A172 (cell line): ENCODE measurements at places on chromosomes 7 and 10.
A peak's percentile ranks its signal among the peaks of the same experiment; 100 is the strongest.

- no peak for DNase-seq
Measured at GRCh38 chr7:45461026-45461425, 113.1 kb upstream of the ADCY1 start.

DNA sequence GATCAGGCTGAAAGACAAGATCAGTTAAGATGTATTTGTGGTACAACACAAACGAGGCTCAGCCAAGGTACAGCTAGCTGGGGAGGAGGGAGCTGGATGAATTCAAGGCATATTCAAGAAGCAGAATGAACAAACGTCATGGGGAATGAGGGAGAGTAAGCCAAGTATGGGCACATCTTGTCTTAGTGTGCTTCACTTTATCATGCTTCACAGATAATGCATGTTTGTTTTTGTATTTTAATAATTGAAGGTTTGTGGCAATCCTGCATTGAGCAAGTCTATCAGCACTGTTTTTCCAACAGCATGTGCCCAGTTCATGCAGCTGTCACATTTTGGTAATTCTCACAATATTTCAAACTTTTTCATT is 135.4 kb downstream of the HIBADH start:
- no peak for DNase-seq

DNA sequence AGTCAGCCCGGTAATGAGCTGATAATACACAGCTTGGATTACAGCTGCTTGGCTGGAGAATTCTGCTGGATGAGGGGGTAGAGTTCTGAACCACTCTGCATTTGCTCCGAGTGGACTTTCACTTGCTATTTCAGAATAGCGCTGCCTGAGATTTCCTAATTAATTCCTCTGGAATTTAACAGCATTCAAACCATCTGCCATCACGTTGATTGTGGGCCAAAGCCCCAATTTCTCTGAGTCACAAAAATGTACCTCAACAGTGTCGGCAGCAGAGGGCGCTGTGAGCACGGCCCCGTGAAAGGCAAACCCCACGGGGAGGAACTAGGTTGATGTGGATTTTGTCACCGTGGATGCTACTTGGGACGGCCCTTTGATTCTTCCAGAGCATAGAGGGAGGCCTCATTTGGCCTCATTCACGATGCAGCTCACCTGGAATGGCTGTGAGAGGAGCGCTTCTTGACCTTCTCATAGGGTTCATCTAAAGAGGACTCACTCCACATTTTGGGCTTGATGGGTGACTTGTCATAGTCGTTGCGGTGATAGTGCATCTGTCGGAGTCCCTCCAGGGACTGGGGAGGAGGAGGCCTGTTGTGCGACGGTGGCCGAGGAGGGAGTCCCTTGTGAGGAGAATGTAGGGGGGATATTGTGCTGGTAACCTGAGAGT is 73.3 kb downstream of the PRPF18 start:
- DNase-seq, result peak; percentile 43

DNA sequence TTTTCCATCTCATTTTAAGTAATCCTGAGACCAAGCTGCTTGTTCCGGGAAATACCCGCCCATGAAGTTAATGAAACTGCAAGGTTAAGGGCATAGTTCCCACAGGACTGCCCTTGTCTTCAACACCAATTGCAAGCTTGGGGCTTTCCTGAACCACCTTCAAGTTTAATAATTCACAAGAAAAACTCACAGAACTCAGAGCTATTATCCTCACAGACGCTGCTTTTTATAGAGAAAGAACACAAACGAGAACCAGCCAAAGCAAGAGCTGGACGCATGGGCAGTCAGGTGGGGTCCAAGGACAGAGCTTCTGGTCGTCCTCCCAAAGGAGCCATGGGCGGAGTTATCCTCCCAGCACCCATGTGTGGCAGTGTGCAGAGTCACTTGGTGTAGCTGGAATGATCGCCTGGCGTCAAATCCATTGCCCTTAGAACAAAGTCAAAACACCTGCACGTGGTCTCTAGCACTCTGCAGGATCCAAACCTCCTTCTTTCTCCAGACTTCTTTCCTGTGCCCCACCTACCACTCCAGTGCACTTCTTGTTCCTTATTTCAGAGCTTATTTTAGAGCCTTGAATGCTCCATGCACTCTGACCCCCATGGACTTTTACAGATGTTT is 56.7 kb downstream of the SNX10 start:
- DNase-seq, result no peak

DNA sequence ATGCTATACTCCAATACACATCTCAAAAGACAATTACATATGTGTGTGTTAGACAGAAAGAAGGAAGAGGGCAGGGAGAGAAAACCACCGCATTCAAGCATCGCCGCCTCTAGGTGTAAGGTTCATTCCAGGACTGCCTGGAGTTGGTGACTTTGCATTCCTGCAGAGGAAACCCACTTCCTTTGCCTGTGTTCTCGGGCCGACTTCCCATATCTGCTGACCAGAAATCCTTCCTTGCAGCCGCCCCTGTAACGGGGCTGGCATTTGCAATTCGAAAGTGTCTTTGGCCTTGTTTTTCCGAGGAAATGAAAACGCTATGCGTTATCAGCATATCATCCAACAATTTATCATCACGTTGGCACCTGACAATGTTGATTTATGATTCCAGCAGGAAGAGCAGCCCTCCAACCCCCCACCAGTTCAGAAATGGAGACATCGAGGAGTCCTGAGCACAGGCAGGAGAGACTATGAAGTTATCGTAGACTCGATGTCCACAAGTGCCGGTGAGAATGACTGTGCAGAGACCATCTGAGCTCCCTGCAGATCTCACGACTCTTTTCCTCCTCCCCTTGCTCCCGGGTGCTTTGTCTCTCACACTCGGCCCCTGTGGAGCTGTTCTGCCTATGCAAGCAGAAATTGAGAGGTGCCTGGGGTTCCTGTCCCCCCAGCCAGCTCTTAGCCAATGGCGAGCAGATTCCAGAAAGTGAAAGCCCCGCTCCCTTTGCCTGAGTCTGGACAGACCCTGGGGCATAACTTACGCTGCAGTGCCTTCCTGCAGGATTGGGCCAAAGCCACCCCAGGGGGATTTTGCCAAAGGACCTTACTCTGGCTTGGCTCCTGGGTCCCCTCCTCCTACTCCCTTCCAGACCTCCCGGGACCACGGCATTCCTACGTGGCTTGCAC is 68.9 kb upstream of the FOXK1 start:
- peak; percentile 90 for DNase-seq

DNA sequence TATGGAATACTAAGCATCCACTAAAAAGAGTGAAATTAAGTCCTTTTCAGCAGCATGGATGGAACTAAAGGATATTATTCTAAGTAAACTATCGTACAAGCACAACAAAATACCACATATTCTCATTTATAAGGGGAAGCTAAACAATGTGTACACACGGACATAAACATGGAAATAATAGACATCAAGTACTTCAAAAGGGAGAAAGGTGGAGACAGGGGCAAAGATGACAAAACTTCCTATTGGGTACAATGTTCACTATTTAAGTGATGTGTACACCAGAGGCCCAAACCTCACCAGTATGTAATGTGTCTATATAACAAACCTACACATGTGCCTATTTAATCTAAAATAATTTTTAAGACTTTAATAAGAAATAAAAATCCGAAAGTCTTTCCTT is 2.2 kb upstream of the AKR1C4 start:
- DNase-seq, result no peak

DNA sequence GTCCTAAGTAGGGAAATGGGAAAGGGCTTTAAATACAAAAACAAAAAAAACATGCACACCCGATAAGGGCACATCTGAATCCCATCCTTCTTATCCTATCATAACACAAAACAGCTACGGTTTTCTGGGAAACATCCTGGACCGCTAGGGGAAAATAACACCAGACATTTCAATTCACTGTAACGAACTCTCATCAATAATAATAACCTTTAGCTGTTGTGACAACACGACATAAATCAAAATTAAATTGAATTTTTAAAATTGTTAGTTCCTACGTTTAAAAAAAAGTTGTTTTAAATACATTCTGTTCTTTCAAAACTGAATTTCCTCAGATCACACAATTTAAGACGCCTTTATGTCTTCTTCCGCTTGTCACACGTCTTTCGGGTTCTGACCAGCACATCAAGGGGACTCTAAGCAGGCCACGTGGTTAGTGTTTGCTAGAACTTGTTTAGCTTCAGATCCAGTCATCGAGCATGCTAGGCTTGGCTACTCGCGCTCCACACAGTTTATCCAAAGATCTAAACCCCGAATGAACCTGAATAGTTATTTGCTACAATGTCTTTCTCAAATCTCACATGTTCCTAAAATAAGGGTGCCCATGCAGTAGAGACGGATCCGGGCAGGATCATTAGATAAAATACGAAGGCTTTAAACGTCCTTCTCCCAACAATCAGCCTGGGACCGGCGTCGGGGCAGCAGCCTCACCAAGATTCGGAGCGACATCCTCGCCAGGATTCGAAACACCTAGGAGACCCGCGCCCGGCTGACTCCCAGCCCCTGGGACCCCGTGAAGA is 839 bp downstream of the IKZF5 start:
- peak; percentile 17 for DNase-seq

GRCh38 chr10:71342573-71343391 is 23.7 kb downstream of the SLC29A3 start:
- DNase-seq, result peak; percentile 13

- DNase-seq, result peak; percentile 54
Measured at GRCh38 chr7:131723926-131724325, 167.5 kb upstream of the PODXL start.

DNA sequence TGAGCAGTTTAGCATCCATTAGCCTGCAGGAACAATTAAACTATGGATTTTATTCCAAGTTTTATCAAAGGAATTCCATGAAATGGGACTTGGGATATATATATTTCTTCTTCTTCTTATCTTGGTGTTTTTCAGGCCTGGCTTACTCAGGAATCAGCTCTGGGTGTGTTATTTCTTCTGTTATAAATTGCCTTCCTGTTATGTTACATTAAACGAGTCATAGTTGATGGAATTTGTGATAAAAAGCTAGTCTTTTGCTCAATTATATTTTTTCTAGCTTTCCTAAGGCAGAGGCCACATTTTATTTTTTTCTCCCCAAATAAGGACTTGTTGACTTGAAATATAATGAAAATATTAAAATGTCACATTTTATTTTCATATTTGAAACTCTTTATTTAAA is 141.3 kb downstream of the EPC1 start:
- DNase-seq, result peak; percentile 34

DNA sequence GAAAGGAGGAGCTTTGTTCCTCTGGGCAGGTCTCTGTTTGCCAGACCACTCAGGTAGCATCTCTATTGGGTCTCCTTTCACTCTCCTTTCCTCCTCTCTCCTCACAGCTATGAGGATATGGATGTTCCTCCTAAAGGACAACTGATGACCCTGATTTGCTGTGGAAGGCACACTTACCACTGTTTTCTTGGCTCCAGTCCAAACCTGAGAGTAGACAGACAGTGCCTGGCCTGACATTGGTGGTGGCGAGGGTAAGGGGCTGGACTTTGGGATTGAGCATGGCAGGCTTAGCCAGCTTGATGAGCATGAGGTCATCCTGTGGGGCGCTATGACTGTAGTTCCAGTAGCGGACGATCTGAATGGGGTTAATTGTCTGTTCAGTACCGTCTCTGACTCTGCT is 3.6 kb downstream of the PRSS37 start:
- no peak for DNase-seq

DNA sequence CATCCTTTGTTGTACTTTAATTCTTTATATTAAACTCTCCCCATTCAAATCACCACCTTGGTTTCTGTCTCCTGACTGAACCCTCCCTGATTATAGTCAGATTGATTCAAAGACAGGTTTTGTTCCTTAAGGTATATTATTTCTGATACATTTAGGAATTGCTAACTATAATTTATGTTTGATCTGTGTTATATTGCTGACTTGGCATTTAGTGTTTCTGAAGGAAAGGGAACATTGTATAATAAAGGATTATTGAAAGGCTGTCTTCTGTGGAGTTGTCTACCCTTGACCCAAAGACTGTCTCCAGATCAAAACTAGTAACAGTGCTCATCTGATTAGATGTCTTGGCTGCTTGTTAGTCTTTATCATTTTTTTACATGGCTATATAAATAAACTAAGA is 10.3 kb downstream of the CDK1 start:
- DNase-seq, result no peak

- no peak for DNase-seq
Measured at GRCh38 chr7:17297243-17297642, 1.2 kb upstream of the AHR start.

DNA sequence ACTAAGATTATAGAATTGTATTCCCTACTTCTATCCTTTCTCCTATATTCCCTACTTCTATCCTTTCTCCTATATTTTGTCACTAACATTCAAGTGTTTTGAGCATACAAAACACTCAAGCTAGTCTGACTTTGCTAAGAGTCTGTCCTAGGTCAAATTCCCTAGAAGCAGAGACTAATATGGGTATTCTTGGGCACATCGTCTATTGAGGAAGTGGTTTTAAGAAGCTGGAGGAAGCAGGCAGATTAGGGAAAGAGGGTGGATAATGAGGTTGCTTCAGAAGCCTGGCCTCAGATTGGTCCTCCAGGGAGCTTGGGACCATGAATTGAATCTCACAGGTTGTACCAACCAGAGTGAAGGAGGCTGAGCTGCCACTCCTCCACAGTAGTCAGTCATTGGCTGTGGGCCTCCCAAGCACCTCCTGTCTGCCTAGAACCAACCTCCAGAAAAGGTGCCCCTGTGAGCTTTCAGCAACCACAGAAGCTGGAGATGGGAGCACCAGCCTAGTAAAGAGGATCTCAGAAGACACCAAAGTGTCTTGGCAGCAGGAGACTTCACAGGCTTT is 295.9 kb upstream of the PHF14 start:
- no peak for DNase-seq

- DNase-seq, result peak; percentile 64
Measured at GRCh38 chr7:668139-668931, 58.2 kb upstream of the DNAAF5 start.
